ENCODE measurements at places on chromosomes 4 and X. TPM values are rescaled to one million over a fixed set of nuclear protein-coding genes. Genes with fewer than 3 reads are reported as not detected.

ASB12 gene
- 0.24 TPM for polyA plus RNA-seq

TMPRSS11D gene
- 99.0 TPM for polyA plus RNA-seq

ARHGAP6 gene
- polyA plus RNA-seq = 1.7 TPM

SMARCAD1 gene
- polyA plus RNA-seq = 7.2 TPM

All from esophagus (tissue), 2 donors.